ENCODE measurements at places on chromosomes 7 and 10. TPM values are rescaled to one million over a fixed set of nuclear protein-coding genes. Genes with fewer than 3 reads are reported as not detected.

The MSMB gene
- total RNA-seq = not detected

The SLC26A3 gene
- total RNA-seq = not detected

The PDLIM1 gene
- total RNA-seq = 132 TPM

The NAT16 gene
- not detected for total RNA-seq
